ENCODE measurements at places on chromosomes 7 and 10.

DNA sequence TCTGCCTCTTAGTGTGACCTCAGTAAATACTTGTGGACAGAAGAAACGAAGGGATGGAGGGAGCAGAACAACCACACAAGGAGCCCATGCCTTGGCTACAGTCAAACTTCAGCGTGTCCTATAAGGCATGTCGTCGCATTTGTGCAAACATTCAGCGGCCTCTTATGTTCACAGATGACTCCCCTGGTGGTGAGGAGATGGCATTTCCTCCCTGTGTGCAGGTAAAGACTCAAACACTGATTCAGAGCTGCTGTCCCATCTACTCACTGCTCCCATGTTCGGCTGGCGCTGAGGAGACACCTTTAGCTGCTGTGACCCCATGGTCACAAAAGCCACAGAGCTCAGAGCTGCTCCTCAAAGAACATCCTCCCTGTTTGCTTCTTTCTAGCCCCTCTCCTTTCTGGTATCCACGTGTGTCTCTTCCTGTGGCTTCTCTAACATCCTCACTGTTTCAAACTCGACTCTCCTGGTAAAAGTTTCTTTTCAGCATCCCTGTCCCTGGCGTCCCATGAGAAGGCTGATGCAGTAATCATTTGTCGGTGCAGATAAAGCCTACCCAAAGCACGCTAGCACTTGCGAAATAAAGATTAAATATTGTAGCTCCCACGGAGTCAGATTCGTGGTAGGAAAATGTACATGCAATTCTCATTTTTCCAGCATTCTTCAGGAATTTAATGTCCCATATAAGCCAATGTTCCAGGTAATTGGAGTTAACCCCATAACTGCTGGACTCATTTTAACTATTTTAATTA, 124.9 kb upstream of the NEBL start:
- no peak for DNase-seq

DNA sequence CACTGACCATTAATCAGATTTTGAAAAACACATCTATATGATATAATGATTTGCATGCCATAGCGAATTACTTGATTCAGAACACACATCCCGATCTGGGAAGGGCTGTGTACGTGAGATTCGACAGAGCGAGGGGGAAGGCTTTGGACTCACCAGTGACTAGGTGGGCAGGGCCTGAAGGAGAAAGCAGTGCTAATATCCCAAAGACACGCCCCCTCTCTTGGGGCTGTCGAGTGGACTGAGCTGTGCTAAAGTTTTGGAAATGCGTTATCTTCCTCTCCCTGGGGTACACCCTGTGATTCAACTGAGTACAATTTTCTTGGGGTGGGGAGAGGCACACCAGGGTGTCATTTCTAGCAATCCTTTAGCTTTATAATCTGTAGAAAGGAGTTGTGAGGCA, 1.8 kb downstream of the LRRC17 start:
- DNase-seq: no peak

DNA sequence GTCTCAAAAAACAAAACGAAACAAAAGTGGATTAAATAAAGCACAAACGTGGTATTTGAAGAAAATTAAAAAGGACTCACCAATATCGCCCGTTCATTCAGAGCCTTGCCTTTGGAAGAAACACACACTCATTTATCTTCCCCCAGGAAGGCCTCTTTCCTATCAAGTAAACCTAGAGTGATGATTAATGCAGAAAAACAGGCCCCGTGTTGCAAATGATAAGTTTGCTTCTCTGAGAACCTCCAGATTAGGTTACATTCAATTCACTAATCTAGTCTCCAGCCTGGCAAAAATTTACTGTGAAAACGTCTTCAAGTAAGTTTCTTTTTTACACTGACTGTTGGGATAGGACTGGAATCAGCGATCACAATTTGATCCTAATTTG, 78.0 kb upstream of the C1GALT1 start:
- DNase-seq: no peak

DNA sequence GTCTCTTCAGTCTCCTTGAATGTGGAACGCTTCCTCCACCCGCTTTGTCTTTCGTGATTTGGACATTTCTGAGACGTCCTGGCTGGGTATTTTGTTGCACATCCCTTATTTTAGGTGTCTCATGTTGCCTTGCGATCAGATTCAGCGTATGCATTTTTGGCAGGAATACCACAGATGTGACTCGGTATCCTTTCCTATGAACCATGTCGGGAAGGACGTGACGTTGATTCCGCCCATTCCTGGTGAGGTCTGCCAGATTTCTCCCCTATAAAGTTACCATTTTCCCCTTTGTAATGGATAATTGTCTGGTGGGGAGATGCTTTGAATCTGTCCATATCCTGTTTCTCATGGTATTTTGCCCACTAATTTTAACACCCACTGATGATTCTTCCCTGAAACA, 49.6 kb downstream of the RBM17 start:
- DNase-seq: no peak

GRCh38 chr10:61973906-61974305, 72.4 kb downstream of the ARID5B start:
- no peak for DNase-seq

DNA sequence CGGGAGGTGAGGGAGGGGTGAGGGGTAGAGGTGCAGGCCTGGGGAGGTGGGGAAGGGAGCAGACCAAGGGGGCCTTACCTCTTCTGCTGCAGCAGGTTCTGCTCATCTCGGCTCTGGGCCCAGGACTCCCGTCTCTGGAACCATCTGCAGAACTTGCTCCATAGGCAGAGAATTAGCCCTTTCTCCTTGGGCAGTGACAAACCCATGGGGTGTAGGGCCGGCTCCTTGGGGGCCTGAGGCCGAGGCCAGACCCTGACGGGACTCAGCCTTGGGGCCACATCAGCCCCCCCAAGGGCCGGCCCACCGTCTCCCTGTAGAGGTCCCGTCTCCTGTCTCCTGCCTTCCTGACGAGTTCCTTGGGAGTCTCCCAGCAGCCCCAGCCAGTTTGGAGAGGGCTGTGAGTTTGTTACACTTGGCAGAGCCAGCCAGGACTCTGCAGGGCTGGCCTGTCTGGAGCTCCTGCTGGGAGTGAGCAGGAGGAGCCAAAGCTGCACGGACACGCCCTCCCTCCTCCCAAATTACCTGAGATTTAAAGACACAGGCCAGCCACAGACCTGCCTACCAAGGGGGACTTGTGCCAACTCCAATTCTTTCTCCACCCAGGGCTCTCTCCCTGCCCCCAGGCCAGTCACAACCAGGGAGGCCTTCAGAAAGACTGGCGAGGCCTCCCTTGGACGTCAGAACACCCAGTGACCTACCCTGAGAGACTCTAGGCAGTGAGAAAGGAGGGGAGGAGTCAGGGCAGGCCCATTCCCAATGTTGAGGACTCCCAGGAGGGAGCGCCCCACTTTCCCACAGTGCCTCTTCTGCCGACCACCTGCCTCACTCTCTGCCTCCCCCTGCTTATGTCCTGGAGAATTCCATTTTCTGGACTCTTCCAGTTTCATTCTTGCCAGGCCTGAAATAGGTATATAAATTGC, at the start of gene TRPV6:
TRPV6 (minus strand) TSS at position 435 of the 920 bp plus-strand sequence.
- DNase-seq: no peak

DNA sequence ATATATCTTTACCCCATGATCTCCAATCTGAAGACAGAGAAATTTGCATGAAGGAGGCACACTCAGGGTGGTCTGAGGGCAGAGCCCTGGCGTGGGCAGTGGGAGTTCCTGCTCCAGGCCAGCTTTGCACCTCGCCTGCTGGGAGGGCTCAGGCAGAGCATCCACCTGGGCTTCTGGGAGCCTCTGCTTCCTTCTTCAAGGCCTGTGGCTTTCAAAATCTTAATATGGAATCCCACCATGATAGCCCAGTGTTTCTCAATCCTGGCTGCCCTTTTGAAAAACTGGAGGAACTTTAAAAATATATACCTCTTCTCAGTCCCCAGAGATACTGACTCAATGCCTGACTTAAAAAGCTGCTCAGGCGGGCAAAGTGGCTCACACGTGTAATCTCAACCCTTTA, 36.7 kb upstream of the PSAP start:
- no peak for DNase-seq

- DNase-seq: no peak
Measured at GRCh38 chr10:27695088-27695487, 50.5 kb downstream of the MKX start.
